ENCODE measurements at places on chromosomes 11 and 22.

DNA sequence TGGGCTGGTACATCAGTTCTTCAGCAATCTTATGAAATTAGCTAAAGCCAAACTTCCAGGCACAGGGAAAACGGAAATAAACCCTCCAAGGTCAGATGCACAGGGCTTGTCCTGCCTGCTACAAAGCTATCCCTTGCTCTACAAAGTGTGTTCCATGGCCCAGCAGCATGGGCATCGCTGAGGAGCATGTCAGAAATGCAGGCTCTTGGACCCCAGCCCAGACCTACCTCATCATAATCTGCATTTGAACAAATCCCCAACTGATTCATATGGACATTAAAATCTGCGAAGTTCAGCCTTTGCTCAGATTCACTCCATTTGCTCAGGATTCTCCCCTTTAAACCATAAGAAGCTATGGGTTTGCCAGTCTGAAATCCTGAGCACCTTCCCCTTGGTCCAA, 129.7 kb upstream of the CSNK2A3 start:
- DNase-seq = no peak

- DNase-seq = no peak
Observed at GRCh38 chr11:35721651-35722282, 59.2 kb downstream of the TRIM44 start.

DNA sequence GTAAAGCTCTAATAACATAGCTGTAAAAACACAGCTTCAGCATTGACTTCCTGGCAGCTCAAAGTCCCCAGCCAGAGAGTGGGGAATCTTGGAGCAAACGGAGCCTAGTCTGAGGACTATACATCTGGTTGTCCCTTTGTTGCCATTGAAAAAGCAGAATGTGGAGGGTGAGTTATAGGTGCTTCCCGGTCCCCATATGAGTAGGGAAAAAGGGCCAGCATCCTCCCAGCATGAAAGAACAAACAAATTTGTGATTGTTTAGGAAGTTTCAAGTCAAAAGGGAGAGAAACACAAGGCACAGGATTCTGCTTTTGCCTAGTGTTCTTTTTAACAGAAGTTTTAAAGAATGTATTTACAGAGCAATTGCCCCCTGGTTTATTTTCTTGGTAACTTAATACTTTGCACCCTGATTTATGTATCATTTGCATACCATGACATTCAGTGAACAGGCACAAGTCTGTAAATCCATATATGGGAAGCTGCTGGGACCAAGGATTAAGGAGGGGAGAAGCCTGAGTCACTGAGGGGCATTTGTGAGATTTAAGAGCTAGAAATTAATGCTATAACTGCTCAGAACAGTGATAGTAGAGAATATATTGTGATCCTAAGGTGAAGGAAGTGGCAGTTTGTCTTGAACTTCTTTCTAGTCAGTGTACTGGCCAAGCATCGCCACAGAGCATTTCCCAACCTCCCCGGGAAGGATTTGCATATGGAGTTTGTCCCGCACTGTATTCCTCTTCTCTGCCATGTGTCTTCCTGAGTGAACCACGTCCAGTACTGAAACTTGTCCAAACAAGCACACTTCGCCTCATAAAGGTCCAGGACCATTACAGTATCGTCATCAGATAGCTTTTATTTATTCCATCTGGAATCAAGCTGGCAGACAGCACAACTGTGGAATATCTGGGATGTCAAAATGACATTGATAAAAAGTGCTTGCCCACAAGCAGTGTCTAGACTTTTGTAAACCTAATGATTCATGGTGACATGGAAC, 103.0 kb downstream of the DBX1 start:
- no peak for DNase-seq

DNA sequence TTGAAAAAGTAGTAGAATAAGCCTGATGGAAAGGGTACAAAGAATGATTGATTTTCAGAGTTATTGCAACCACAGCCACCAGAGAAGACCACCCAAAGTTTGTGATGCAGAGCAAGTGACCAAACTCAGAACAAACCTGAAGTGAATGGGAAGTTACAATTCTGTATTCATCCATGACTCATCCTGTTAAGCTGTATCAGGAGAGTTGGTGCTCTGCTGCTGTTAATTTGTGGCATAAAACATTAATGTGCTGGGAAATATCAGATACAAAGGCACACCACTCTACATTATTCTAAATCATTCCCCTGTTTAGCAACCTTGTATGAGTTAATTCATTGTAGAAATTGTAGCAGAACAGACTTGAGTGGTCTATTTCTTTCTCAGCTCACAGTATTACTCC, 19.6 kb upstream of the PDGFD start:
- no peak for DNase-seq

DNA sequence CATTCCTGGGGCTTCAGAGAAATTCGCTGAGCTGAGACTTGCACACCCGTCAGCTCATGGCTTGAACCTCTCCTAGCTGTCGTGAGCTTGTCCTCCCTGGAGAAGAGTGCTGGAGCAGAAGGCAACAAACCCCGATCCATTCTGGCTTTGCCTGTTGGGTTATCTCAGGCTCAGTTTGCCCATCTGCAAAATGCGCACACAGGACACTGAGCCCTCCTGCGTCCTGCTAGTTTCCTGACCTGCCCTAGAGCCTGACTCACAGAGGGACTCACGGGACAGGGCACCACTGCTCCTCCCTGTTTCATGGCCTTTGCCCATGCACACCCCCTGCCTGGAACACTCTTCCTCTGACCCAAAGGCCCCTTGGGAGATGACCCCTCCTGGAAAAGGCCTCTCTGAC, 365.0 kb downstream of the MN1 start:
- DNase-seq = no peak

GRCh38 chr11:17369094-17369493, 17.5 kb downstream of the NCR3LG1 start:
- DNase-seq = no peak

- DNase-seq = no peak
Observed at GRCh38 chr22:42742940-42743339, 22.3 kb upstream of the A4GALT start.

- peak; percentile 85 for DNase-seq
Observed at GRCh38 chr11:64449381-64450167, 90.6 kb downstream of the RPS6KA4 start.

- DNase-seq = no peak
Observed at GRCh38 chr22:29003975-29004646, 57.5 kb downstream of the C22orf31 start.

- DNase-seq = no peak
Observed at GRCh38 chr11:1597331-1597993, 632 bp downstream of the KRTAP5-2 start.

GRCh38 chr11:118746988-118747585, 43.9 kb downstream of the DDX6 start:
- DNase-seq = no peak

DNA sequence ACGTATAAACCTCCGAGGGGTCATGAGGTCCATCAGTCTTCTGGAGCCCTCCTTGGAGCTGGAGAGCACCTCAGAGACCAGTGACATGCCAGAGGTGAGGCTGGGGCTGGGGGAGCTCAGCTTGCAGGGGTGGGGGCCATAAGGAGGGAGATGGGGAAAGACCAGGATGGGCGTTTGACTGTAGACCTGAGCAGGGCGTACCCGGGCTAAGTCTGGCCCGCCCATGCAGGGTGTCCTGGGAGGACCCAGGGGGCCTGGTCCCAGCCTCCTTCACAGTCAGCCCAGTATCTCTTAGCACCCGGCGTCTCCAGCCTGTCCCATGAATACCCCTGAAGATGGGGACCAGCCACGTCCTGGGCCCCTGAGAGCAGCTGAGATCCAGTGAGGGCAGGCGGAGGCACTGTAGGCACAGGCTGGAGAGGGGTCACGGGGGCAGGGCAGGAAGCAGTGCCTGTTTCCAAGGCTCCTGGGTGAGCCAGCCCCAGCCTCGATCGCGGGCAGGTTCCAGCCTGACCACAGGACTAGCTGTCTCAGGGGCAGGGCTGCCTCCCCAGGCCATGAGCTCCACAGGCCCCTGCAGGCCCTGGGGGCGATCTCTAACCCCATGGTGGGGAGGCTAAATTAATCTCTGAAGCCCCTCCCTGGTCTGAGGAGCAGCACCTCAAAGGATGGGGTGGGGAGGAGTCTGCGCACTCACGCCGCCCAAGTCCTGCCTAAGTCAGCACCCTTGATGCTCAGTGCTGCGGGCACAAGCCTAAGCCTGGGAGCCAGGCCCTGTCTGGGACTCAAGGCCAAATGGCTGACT, 7.1 kb downstream of the SSH3 start:
- no peak for DNase-seq

- no peak for DNase-seq
Observed at GRCh38 chr11:47987310-47987709, 7.0 kb downstream of the PTPRJ start.

DNA sequence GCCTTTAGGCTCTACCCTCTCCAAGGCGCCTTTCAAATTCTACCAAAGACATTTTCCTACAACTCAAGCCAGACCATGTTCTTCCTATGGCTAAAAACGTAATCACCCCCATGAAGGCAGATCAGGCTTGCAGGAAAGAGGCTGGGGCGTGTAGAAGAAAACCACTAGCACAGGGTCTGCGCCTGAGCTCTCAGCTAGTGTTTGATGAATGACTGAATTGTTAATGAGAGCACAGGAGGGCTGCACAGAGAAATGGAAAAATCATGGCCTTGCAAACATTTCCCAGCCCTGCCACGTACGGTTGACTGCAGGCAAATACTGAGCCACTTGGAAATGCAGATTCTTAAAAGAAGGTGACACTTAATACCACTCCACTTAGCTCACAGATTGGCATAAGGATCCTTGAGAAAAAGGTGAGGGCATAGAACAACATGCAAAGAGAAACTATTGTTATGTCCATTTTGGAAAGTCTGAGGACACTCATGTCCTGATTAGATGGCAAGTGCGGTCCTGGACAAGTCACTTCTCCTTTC, 148.6 kb downstream of the NXPE2 start:
- DNase-seq = no peak
